ENCODE measurements at places on chromosomes 11 and 22.

GRCh38 chr11:47216121-47216798, 1.5 kb downstream of the DDB2 start:
- no peak for DNase-seq

- no peak for DNase-seq
These were observed 70.8 kb downstream of the FAT3 start for GRCh38 chr11:92295175-92296137.

DNA sequence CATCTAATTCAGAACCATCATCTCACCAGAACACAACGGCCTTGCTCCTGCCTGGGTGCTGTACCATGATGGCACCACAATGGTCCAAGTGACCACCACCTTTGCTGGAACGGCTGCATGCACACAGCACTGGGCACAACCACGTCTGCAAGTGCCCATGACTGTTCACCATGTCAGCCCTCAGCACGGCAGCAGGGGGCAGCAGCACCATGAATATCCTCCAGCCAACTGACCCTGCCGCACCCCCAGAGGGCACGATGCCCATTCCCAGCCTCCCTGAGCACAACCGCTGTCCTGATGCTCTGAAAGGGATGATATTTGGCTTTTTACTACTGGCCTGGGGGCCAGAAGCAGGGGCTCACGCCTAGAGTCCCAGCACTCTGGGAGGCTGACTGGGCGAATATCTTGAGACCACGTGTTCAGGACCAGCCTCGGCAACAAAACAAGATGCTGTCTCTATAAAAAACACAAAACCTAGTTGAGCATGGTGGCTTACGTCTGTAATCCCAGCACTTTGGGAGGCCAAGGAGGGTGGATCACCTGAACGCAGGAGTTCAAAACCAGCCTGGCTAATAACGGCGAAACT, 25.7 kb downstream of the DRD4 start:
- no peak for DNase-seq

GRCh38 chr22:40533712-40534378, 102.7 kb downstream of the MRTFA start:
- no peak for DNase-seq

DNA sequence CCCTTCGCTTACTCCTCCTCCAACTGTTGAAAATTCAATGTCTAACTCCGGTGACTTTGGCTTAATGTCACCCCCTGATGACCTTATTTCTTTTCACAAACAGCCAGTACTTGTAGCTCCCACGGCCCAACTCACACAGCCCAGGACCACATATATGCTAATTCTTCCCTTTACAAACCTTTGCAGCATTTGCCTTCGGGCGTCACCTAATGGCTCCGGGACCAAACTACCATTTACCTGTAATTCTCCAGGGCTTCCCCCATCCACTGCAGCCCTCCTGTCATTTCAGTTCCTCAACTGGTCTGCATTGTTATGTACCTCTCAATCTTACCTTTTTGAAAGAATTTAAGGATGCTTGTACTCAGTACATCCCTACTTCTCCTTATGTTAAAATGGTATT, 29.8 kb upstream of the OR56B4 start:
- no peak for DNase-seq

- DNase-seq = no peak
These were observed 14.8 kb downstream of the KIAA0930 start for GRCh38 chr22:45225732-45226502.

DNA sequence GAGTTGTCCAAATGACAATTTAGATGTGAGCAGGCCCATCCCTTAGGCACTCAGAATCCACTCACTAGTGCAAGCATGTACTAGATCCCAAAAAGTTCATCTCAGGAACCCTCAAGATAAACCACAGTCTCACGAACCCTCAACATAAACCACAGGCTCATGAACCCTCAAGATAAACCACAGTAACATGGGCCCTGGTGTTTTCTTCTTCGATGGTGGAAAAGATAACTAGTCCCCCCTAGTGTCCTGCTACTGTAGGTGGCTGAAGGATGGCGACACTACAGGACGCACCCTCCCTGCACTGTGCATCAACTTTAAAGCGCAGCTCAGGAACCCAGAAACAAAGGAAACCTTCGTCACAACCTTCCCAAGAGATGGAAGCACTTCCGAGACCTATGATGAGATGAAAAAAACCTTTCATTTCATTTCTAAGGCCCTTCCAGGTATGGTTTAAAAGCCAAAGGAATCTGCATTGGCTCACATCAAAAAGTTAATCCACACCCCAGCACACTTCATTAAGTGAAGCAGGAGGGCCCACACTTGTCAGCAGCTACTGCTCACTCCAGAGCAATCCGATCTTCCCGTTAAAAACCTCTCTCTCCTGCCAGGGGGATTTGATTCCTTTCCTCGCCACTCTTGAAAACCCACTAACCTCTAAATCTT, 2.4 kb downstream of the LARGE1 start:
- no peak for DNase-seq

GRCh38 chr11:63243533-63243932, at the start of gene SLC22A25:
SLC22A25 (minus strand) TSS chr11:63243599; CDS start chr11:63229652, 13,947 bp downstream.
- DNase-seq = no peak

DNA sequence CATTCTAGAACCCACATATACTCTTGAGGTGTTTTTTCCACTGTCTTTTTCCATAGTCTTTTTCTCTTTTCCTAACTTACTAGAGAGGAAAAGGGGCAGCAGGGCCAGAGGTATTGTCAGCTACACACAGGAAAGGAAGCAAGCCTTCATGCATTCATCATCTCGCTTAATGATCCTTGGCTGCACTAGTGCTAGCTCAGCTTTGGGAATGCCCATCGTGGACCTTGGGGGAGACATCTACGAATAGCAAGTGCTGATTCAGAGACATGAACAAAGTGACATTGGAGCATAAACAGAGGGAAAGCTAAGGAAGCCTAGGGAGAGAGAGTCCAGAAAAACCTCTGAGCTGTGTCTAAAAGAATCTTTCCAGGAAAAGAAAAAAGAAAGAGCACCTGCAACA, 466.3 kb upstream of the ARHGAP42 start:
- no peak for DNase-seq

GRCh38 chr22:26648011-26648497, 9.3 kb upstream of the MIAT start:
- peak; percentile 87 for DNase-seq

DNA sequence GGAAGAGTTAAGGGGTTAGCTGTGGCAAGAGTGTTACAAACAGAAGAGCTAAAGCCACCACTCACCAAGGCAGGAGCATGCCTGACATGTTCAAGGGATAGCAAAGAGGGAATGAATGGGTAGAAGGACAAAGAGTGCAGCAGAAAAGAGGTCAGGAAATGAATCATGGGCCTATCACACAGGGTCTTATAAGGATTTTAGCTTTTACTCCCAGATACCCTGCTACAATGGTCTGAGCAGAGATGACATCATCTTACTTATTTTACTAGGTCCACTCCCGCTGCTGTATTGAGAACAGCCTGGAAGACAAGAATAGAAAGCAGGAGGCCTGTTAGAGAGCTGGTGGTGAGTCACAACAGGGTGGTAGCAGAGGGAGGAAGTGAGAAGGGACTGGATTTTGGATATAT, 9.8 kb downstream of the TRAF6 start:
- no peak for DNase-seq

DNA sequence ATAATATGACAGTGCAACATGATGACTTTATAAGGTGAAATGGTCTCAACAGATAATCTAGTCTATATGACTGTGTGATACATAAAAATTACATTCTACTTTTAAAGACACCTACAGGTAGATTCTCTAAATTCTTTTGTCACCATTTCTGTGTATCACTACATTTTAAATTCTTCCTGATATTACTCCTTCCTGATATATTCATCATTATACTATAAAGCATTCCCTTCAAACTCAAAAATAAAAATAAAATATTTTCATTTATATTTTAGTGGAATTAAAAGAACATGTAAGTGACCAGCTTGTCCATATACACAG, 1062.3 kb downstream of the DLG2 start:
- no peak for DNase-seq

GRCh38 chr22:49951000-49951677, 9.4 kb upstream of the PIM3 start:
- peak; percentile 78 for DNase-seq

DNA sequence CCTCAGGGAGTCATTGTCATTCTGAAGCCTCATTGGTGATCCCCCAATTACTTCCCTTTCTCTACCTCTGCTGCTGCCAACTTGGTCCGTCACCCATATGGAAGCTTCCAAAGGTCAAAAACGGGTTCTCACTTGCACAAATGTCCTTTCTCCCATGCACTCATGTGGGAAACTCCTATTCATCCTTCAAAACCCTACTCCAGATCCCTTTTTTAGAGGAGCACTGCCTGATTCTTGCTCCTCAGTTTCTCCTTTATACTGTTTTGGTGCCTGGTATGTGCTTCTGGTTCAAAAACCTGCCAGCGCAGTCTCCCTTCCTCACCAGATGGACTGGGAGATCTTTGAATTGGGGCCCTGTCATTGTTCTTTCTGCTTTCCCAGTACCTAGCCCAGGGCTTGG, 41.9 kb downstream of the MYO18B start:
- no peak for DNase-seq

DNA sequence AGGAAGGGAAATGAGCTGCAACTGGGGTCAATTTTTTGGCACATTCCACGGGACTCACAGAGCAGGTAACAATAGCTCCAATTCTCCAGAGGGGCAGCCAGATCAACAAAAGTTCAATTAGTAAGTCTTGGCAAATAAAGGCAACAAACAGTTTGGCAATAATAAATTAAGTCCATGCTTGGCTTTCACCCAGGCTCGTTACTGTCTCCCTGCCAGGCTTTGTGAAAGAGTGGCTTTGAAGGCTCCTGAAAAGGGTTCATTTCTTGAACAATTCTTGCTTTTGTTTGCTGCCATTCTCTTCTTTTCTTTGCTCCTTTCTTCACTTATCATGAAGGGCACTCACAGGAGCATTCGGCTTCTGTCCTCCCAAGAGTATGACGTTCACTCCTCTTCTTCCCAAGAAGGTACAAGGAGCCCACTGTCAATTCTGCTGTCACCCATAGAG, 123.3 kb downstream of the APIP start:
- no peak for DNase-seq

GRCh38 chr11:47317064-47317828, 35.3 kb downstream of the MYBPC3 start:
- no peak for DNase-seq

- no peak for DNase-seq
These were observed 22.7 kb upstream of the RASD2 start for GRCh38 chr22:35517769-35518530.

DNA sequence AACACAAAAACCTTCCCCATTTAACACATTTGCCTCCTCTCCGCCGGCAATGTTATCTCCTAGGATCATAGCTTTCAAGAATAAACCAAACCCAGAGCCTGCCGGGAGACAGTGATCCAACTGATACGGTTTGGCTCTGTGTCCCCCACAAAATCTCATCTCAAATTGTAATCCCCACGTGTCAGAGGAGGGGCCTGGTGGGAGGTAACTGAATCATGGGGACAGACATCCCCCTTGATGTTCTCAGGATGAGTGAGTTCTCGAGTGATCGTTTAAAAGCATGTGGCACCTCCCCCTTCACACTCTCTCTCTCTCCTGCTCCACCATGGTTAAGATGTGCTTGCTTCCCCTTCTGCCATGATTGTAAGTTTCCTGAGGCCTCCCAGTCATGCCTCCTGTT, 33.3 kb downstream of the RBFOX2 start:
- DNase-seq = no peak

DNA sequence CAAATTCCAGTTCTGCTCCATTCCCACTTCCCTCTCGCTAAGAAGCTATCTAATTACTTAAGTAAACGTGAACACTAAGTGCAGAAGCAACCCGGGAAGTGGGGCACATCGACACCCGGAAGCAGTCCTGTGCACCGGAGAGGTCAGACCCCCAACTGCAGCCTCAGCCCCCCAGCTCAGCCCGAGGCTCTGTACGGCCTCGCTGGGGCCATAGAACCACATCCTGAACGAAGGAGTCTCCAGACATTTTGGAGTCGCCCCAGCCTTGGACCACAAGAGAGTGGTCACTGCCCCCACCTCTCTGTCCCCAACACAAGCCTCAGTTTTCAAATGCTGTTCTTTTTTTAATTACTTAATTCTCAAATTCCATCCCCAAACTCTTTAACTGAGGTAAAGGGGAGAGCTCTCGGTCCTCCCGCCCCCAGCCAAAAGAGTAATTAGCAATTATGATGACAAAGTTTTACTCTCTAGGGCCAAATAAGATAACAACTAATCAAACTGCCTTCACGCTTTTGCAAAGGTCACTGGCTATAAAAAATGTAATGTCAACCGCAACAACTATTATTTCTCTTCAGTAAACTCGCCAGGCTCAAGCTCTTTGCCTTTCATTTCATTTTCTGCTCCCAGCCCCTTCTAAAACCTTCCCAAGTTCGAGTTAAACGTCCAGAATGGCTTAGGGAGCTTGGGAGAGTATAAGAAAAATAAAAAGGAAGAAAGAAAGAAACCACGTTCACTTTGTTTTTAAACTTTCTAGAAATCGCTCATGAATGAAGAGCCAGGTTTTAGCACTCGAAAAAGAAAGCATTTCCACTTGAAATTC, 2.2 kb downstream of the PAX6 start:
- DNase-seq = no peak

DNA sequence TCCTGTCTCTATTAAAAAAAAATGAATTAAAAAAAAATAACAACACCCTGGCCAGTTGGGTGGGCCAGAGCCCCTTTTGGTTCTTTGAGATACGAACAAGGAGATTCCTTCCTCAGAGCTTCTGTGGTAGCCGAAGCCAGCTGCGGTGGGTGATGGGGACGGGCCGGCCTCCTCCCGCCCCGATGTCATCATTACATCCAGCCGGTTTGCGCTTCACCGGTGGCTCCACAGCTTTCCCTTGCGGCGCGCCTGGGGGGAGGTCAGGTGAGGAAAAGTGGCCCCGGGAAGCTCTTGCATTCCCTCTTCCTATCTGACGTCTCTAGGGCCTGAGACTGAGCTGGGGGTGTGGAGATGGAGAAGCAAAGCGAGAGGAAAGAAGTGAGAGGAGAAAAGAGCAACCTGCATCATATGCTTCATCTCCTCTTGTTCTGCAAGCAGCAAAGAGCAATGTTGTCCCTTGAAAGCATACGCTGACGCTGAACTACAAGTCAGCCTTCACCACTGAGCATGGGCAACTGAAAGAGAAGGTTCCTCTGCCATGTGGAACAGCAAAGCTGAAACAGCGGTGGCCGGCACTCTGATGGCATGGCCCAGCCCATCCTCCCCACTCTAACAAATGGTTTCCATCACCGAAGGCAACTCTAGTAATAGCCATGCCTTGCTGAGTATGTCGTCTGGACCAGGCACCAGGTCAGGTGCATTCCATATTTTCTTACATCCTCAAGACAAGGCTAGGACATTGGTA, 6.0 kb downstream of the ADAMTS8 start:
- no peak for DNase-seq

DNA sequence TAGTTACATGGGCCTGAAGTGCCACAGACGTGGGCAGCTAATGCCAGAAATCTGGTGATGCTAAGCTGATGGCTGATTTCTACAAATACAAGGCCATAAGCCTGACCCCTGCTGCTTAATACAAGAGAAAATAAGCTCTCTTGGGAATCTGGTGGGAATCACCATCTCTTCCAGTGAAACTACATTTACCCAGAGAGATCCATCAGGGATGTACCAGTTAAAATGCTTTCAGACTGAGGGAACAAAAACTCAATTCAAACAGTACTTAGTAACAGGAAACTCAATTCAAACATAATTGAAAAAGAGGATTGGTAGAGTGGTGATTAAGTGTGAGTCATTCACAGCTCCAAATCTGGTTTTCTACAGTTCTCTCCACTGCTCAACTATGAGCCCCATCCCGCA, 1.7 kb upstream of the CAVIN3 start:
- no peak for DNase-seq
